ENCODE measurements at places on chromosomes 5 and 9. TPM values are rescaled to one million over a fixed set of nuclear protein-coding genes. Genes with fewer than 3 reads are reported as not detected.

DNA sequence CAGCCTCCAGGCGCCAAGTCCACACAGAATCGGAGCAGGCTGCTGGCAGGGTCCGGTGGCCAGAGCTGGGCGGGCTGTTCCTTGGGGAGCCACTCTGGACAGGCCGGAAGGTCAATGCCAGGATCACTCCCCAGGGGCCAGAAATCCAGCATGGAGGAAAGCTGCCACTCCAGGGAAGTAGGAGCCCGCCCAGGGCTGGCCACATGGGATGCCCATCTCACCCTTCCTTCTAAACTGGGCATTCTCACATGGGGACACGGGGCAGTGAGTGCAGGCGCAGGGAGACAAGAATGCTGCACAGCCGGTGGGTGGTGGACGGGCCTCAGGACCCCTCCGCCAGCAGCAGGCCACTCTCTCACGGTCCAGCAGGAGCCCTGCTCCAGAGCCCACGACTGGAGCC lies 58.2 kb downstream of the ADAMTS2 start:
- H3K27me3 ChIP-seq, result no peaks in the 10 kb centered on the region
- H3K4me3 ChIP-seq, result no peak overlapping the region
- no peak for DNase-seq
- H3K27ac ChIP-seq, result no peak overlapping the region

GRCh38 chr5:92890841-92891244 lies 690.2 kb downstream of the NR2F1-AS1 start:
- DNase-seq, result no peak
- H3K4me1 ChIP-seq, result no peaks in the 10 kb centered on the region
- no peak overlapping the region for H3K27ac ChIP-seq

- H3K27ac ChIP-seq, result no peak overlapping the region
- DNase-seq, result no peak
- peaks cover 69% of the 10 kb centered on the region for H3K27me3 ChIP-seq
- H3K4me3 ChIP-seq, result no peak overlapping the region
- peaks cover 5% of the 10 kb centered on the region for H3K4me1 ChIP-seq
Measured at GRCh38 chr5:159971038-159971437, 37.9 kb upstream of the TTC1 start.

GRCh38 chr5:3354606-3355005 lies 241.0 kb upstream of the IRX1 start:
- no peaks in the 10 kb centered on the region for H3K4me1 ChIP-seq
- no peak overlapping the region for H3K27ac ChIP-seq
- H3K4me3 ChIP-seq, result no peak overlapping the region
- H3K27me3 ChIP-seq, result no peaks in the 10 kb centered on the region
- DNase-seq, result no peak

DNA sequence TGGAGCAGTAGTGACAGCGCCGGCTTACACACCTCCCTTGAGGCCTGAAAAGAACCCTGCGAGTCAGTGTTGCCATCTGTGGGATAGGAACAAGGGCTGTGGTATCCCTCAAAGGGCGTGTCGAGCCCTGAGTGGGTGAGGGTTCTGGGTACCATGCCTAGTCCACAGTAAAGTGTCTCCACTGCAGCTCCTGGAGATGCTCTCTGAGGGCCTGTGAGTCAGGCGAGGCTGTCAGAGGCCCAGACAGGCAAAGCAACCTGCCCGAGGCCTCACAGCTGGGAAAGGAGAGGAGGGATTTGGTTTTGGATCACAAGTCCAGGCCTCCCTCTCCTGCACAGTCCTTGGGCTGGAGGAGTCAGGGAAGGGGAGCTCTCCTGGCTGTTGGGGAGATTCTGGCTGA lies 6.1 kb downstream of the PRRX2 start:
- H3K27ac ChIP-seq, result peak overlapping the region; percentile 65
- H3K4me3 ChIP-seq, result no peak overlapping the region
- DNase-seq, result no peak
- H3K4me1 ChIP-seq, result peaks cover 10% of the 10 kb centered on the region
- H3K36me3 ChIP-seq, result no peaks in the 10 kb centered on the region
- peaks cover 7% of the 10 kb centered on the region for H3K27me3 ChIP-seq

DNA sequence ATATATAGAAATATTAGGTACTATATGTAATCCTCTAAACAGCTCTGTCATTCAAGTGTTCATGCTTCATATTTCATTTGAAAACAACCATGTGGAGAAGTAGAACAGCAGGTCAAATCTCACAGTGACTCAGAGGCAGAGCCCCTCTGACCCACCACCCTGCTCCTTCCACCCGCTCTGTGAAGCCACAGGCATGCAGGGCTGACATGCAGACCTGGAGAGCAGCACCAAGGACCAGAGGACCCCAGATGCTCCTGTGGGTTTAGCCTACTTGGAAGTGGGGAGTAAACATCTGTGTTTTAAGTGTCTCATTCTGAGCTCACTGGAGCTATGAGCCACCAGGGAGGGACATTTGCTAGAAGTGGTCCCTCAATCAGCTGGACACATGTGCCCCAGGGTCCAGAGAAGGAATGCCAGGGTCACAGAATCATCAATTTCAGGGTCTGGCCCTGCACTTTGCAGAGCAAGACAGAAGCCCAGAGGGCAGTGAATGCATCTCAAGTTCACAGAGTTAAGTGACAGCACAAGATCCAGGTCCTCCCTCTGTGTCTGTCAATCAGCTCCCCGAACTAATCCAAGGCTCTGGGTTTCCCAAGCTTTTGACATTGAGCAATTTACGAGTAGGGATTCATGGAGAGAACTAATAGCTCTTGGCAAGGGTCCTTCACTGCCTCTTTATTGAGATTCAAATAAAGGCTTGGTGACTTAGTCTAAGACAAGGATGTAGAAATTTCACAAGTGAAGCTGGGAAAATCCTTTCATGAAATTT lies 441.1 kb downstream of the SEMA5A start:
- H3K27ac ChIP-seq, result no peak overlapping the region
- no peaks in the 10 kb centered on the region for H3K27me3 ChIP-seq
- DNase-seq, result no peak
- no peaks in the 10 kb centered on the region for H3K4me1 ChIP-seq

- H3K27ac ChIP-seq, result no peak overlapping the region
- no peaks in the 10 kb centered on the region for H3K27me3 ChIP-seq
- H3K36me3 ChIP-seq, result peaks cover 52% of the 10 kb centered on the region
- DNase-seq, result no peak
- H3K4me3 ChIP-seq, result no peak overlapping the region
- H3K4me1 ChIP-seq, result peaks cover 33% of the 10 kb centered on the region
Measured at GRCh38 chr9:2761424-2761823, 44.1 kb downstream of the KCNV2 start.

DNA sequence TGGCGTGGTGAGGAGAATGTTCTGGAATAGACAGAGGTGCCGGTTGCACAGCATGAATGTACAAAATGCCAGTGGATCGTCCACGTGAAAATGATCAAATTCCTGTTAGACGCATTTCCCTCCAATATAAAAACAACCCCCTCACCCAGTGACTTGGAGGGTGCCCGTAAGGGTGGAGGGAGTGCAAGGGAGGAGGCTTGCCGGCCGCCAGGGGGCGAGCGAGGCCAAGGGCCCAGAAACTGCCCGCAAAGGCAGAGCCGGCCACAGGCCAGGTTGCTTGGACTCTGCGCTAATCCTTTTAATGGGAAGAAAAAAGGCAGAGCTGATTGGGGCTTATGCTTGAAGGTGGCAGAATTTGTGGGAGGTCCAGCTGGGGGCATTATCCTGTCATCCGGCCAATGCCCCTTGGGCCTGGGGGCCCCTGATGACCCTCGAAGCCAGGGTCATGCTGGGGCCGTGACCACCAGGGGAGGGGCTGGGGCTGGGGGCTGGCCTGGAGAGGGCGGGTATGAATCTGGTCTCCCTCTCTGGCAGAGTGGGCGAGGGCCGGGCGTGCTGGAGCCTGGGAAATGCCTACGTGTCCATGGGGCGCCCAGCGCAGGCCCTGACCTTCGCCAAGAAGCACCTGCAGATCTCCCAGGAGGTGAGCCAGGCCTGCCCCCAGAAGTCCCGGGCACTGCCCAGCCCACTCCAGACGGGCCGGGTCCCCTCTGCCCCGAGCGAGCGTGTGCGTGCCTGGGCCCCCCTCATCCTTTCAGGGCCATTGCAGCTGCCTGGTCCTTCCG lies 12.0 kb downstream of the GPSM1 start:
- H3K4me1 ChIP-seq, result no peaks in the 10 kb centered on the region
- no peak overlapping the region for H3K27ac ChIP-seq
- no peaks in the 10 kb centered on the region for H3K36me3 ChIP-seq

DNA sequence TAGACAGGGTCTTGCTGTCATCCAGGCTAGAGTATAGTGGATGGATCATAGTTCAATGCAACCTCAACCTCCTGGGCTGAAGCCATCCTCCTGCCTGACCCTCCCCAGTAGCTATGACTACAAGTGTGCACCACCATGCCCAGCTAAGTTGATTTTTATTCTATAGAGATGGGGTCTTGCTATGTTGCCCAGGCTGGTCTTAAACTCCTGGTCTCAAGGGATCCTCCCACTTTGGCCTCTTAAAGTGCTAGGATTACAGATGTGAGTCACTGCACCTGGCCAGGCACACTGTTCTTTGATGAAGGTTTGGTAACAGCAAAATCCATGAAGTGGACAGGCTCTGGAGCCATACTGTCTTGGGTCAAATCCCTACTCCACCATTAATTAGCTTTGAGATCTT lies 6.5 kb upstream of the GFRA3 start:
- peaks cover 7% of the 10 kb centered on the region for H3K27me3 ChIP-seq
- H3K4me1 ChIP-seq, result no peaks in the 10 kb centered on the region
- no peak for DNase-seq
- peaks cover 9% of the 10 kb centered on the region for H3K36me3 ChIP-seq
- no peak overlapping the region for H3K4me3 ChIP-seq

- no peaks in the 10 kb centered on the region for H3K27me3 ChIP-seq
- H3K27ac ChIP-seq, result peak overlapping the region; percentile 97
- peaks cover 22% of the 10 kb centered on the region for H3K36me3 ChIP-seq
Measured at GRCh38 chr5:80191397-80191796, 64.5 kb downstream of the SERINC5 start.

- H3K27me3 ChIP-seq, result no peaks in the 10 kb centered on the region
- H3K4me3 ChIP-seq, result no peak overlapping the region
- no peaks in the 10 kb centered on the region for H3K4me1 ChIP-seq
Measured at GRCh38 chr9:73813546-73813945, 661.9 kb downstream of the ANXA1 start.

DNA sequence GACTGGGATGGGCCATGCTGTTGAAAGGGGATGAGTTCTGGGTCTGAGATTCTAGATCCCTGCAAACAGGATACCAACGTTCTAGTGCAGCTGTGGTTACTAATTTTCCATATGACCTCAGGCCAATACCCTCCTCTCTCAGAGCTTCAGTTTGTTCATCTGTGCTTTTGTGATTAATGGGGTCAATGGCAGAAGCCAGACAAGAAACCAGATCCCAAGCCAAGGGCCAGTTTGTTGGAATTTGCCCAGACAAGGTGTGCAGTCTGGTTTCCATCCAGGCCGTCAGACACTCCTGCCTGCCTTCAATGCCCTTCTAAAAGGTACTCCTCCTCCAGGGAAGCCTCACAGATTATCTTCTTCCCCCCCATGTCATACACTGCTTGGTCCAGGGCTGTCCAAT lies 11.4 kb downstream of the MYORG start:
- H3K4me1 ChIP-seq, result peaks cover 11% of the 10 kb centered on the region
- H3K27me3 ChIP-seq, result no peaks in the 10 kb centered on the region
- no peak for DNase-seq

GRCh38 chr5:61647672-61648071 lies 315.6 kb downstream of the ZSWIM6 start:
- H3K36me3 ChIP-seq, result no peaks in the 10 kb centered on the region
- H3K4me1 ChIP-seq, result no peaks in the 10 kb centered on the region
- no peak for DNase-seq
- H3K27me3 ChIP-seq, result peaks cover 3% of the 10 kb centered on the region
- H3K27ac ChIP-seq, result no peak overlapping the region
- H3K4me3 ChIP-seq, result no peak overlapping the region

DNA sequence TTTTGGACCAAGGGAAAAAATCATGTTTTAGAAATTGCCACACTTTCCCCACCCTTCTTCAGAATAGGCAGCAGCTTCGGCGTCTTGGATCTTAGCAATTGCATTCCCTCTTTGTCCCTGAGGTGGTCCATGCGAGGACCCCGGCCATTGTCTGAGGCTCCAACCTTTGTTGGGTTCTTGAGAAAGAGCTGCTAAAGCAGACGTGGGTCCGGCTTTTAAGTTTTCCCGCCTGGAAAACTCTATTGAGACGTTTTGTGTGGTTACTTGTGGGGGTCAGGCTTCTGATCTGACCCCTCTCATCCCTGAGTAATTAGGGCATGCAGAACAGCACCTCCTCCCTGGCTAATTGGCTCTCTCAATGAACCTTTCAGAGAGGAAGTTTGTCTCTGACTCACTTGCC lies 509.6 kb upstream of the TNC start:
- no peak for DNase-seq
- no peaks in the 10 kb centered on the region for H3K27me3 ChIP-seq
- H3K4me1 ChIP-seq, result no peaks in the 10 kb centered on the region

GRCh38 chr5:125485771-125486170 lies 739.3 kb upstream of the ZNF608 start:
- H3K27me3 ChIP-seq, result no peaks in the 10 kb centered on the region
- no peak overlapping the region for H3K27ac ChIP-seq
- H3K36me3 ChIP-seq, result no peaks in the 10 kb centered on the region
- no peak for DNase-seq
- H3K4me1 ChIP-seq, result no peaks in the 10 kb centered on the region
- no peak overlapping the region for H3K4me3 ChIP-seq

GRCh38 chr5:132486318-132487094 lies 4.1 kb downstream of the IRF1 start:
- no peaks in the 10 kb centered on the region for H3K27me3 ChIP-seq
- H3K4me1 ChIP-seq, result peaks cover 54% of the 10 kb centered on the region
- H3K36me3 ChIP-seq, result peaks cover 77% of the 10 kb centered on the region
- DNase-seq, result no peak
- H3K27ac ChIP-seq, result peak overlapping the region; percentile 80

DNA sequence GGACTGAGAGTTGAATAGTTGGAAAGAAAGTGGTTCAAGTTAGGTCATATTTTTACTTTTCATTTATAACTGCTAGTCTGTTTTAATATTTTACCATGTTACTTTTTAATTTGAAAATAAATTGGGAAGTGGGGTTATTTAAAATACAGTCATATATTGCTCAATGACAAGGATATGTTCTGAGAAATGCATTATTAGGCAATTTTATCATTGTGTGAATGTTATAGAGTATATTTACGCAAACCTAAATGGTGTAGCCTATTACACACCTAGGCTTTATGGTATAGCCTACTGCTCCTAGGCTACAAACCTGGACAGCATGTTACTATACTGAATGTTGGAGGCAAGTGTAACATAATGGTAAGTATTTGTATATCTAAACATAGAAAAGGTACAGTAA lies 5.2 kb downstream of the CCDC152 start:
- H3K27me3 ChIP-seq, result peaks cover 14% of the 10 kb centered on the region
- no peak overlapping the region for H3K4me3 ChIP-seq
- H3K27ac ChIP-seq, result no peak overlapping the region

GRCh38 chr5:173477345-173478040 lies 139.0 kb downstream of the BOD1 start:
- H3K27me3 ChIP-seq, result no peaks in the 10 kb centered on the region
- no peak for DNase-seq
- H3K27ac ChIP-seq, result no peak overlapping the region
- H3K4me3 ChIP-seq, result no peak overlapping the region

GRCh38 chr9:121217609-121218292 lies 16.1 kb upstream of the RAB14 start:
- DNase-seq, result no peak
- no peaks in the 10 kb centered on the region for H3K36me3 ChIP-seq
- no peak overlapping the region for H3K27ac ChIP-seq
- H3K27me3 ChIP-seq, result no peaks in the 10 kb centered on the region
- no peak overlapping the region for H3K4me3 ChIP-seq

THOC3 gene
- total RNA-seq, result 89.8 TPM

FOXD4L5 gene
- total RNA-seq, result 0.09 TPM

MEIKIN gene
- total RNA-seq, result not detected

GOLGA1 gene
- 16.1 TPM for total RNA-seq

CTXN3 gene
- total RNA-seq, result not detected

ARL10 gene
- 22.3 TPM for total RNA-seq

NTRK2 gene
- 1.6 TPM for total RNA-seq

CD14 gene
- total RNA-seq, result 0.39 TPM

SIGMAR1 gene
- total RNA-seq, result 109 TPM

ORM2 gene
- not detected for total RNA-seq

NPDC1 gene
- 32.7 TPM for total RNA-seq

Data from activated T-helper 2 cell treated with anti-CD3 and anti-CD28 coated beads, Interferon-gamma antibody, Interleukin-2, Interleukin-4, amounts not matched to agents 10 μg/mL and 5 μg/mL and 100 μg/mL, durations not matched to agents 14 hours and 24 hours and 36 hours (primary cell).